AG20443 (cell line): ENCODE measurements at places on chromosomes 12 and 14.

GRCh38 chr12:57617942-57618341 is 6.7 kb downstream of the ARHGEF25 start:
- DNase-seq: no peak

DNA sequence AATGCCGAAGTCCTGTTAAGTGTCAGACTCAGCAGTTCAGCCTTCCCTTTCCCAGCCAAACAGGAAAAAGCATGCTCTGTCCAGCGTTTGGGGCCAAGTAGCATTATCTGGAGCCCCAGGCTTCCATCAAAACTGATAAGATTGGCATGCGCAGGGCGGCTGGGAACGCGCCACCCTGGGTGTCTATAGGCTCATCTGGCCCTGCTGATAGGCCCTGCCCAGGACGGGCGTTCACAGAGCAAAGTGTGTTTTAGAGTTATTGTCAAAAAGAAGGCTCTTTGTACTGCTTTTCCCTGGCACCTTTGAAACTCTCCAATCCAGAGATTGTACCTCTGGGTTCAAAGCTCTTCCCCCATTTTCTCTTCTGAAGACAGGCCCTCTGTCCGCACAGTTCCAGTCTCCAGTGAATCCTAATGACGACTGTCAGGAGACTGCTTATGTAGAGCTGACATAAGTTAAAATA is at the start of gene ART4:
Gene ART4, minus strand, starts transcription at position 102 of the 463 bp plus-strand sequence. CDS start 413 bp downstream, outside the sequence.
- no peak for DNase-seq

- peak; percentile 85 for DNase-seq
Observed at GRCh38 chr14:49946320-49947141, 53.6 kb downstream of the ARF6 start.

GRCh38 chr14:51849097-51849496 is 11.3 kb upstream of the GNG2 start:
- DNase-seq: peak; percentile 58

DNA sequence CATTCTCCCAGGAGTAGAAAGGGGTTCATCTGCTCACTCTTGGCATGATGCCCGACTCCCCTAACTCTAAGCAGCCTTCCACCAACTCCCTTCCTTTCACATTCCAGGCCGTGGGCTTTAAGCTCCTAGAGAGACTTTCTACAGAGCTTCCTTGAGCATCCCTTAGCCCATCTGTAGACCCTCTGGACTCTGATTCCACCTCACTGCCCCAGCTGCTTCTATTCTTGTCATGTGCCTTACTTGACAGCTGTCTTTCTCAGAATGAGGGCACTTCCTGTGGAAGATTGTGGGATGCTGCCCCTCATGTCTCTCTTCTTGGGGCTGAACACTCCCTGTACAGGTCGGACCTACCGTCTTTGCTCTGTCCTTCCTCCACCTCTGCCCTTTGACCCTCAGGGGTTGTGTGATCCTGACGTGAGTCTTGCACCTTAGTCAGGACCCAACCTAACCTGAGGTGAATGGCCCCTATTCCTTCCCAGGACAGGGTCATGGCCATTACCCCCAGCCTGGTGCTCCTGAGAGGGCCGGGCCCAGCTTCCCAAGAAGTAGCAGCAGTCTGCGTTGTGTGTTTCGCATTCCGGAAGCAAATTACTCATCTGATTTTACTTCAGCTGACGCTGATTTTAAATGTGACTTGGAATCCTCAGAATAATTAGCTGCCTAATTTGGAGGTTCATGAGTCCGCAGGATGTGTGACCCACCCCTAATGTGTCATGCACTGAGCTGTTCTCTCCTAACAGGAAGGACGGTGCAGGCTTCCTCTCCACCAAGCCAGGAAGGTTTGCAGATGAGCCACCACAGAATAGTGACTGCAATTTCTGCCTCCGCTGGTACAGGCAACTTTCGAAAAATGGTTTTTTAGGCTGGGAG is 2.7 kb upstream of the GALNT6 start:
- peak; percentile 90 for DNase-seq

GRCh38 chr12:49556391-49557186 is 11.4 kb downstream of the MCRS1 start:
- no peak for DNase-seq

GRCh38 chr14:94685166-94685581 is 73.0 kb downstream of the SERPINA3 start:
- DNase-seq: no peak

GRCh38 chr14:100765296-100765695 is 38.6 kb downstream of the DLK1 start:
- no peak for DNase-seq

DNA sequence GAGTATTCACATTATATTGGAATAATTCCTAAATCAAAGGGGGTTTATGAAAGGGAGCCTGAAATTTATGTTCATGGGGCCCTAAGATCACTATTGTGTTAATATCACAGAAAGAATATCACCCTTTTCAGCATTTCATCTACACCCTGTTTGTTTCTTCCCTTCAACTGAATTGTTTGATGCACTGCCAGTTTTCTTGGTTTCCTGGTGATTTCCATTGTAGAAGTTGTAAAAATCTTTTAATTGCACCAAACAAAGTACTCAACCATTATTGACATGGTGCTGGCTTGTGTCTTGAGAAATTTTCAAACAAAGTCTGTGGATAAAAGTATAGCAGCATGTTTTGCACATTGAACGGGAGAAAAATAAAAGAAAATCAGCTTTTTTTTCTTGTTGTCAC is 154.8 kb upstream of the PRKD1 start:
- no peak for DNase-seq

- DNase-seq: no peak
Observed at GRCh38 chr14:70655110-70655826, 13.6 kb downstream of the TTC9 start.

- DNase-seq: no peak
Observed at GRCh38 chr14:24145690-24146452, 539 bp downstream of the PSME2 start.

DNA sequence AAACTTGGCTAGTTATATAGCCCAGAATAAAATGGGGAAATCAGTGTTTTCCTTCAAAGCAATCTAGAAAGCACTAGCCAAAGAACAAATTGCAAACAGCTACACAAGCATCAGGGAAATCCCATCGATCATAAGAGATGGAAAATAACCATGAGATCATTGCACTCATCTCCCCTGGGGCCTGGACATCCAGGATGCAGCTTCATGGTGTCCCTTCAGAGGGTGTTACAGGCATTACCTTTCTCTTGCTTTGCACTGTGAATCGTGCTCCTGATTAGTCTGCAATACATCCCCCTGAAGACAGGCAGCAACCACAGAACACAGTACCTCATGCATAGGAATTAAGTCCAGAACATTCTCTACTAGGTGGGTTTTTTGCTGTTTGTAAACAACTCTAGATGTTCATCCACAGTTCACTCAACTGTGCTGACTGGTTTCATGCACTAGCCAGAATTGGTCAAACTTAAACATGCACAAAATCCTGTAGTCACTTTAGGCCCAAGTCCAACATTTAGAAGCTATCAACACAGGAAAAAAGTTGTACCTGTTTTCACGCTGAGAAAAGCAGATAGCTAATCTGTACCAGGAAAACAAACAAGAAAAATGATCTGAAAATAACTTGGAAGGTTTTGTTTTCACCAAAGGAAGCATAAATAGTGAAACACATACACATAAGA is 120.1 kb downstream of the ZFP36L1 start:
- no peak for DNase-seq

DNA sequence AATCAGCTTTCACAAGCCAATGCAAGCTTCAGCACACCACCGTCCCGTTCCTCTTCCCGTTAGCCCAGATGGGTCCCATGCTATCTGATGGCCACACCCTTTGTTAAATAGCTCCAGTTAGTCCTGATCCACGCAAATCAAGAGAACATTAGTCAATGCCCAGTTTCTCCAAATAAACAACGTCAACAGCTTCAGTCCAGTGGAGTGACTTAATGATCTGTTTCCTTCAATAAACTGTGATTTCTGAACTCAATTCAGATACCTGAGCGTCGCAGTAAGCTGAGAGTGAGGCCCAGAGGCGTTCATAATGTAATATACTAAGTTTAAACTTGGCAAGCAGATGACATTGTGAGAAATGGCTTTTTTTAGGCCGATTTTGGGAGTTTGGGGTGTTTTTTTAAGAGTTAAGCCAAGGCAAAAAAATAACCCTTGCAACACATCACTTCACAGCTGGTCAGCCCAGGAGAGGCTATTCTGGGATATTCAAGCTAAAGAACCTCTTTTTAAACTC is 112.3 kb downstream of the ZFP36L1 start:
- peak; percentile 46 for DNase-seq

GRCh38 chr12:65464930-65465329 is 186.4 kb downstream of the MSRB3 start:
- DNase-seq: peak; percentile 79

- peak; percentile 85 for DNase-seq
Observed at GRCh38 chr14:50860478-50861086, 11.3 kb upstream of the ABHD12B start.

DNA sequence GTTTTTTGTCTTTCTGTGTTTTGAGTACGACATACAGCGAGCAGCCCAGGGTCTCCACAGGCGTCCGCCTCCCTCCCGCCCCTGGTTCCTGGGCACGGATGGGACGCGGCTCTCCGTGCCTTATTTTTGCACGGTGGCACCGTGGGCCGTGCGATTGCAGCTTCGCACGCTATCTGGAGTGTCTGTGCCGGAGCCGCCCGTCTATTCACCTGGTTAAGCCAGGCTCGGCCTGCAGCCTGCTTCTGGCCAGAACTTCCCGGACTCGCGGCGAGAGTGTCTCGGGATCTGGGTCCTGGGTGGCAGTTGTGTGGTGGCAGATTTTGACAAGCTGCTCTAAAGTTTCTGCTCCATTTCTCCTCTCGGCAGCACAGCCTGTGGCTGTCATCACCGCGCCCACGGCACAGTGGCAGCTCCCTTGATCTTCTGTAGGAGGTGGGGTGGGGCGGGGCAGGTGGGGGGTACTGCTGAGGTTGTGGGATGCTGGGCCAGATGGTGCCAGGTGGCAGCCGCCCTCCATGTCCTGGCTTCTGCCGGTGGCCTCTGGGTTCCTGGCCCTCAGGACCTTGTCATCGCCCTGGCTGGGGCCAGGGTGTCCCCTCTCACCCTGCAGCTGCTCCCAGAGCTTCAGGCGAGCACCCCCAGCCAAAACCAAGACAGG is 2.9 kb downstream of the MMP17 start:
- DNase-seq: no peak

DNA sequence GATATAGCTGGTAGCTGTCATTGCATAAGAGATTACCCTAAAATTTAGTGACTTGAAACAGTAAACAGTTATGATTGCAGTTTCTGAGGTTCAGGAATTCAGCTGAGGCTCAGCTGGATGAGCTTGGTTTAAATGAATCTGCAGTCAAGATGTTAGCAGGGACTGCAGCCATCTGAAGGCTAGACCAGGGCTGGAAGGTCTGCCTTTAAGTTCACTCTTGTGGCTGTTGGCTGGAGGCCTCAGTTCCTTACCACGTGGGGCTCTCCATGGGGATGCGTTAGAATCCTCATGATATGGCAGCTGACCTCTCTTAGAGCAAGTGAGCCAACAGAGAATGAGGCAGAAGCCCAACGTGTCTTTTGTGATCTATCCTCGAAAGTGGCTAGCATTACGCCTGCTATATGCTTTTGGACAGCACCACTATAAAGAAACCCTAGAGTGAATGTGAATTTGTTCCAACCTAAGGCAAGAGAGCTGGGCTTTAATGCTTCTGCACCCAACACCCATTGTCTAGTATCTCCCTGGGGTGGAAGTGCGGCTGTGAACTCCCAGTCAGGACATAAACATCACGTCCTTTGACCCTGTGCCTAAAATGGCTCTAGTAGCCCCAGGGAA is 26.0 kb downstream of the HSPB8 start:
- no peak for DNase-seq

DNA sequence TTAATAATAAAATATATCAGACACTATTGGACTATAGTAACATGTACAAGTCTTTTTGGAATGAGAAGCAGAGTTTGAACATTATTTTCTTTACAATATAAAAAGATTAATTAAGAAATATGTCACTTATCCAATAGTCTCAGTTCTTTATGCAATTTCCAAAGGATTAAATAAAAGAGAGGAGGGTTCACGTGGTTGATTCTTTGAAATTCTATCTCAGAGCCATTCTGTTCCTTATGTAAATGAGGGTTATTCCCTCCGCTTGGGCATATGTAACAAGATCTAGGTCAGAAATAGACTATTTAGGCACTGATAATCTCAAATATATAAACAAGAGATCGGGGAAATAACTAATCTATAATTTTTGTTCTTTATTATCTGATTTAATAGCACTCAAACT is 2.1 kb upstream of the TUBA1A start:
- DNase-seq: no peak

DNA sequence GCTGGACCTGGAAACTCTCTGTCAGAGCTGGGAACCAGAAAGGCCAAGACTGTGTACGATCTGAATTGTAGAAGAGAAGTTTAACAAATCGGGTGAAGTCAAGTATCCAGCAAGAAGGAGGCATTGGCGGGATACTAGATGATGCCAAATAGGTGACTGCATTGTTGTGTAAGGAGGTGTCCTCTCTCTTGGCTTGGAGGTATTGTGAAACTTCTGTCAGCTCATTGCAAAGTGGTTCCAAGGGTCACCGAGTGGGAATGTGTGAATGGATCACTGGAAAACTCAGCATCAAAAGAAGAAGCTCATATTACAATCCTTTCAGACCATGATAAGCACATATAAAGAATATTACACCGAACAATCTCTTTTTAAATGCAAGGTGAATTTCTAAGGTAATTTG is 11.7 kb downstream of the NAV3 start:
- DNase-seq: no peak

- DNase-seq: no peak
Observed at GRCh38 chr12:31474751-31475150, 116.2 kb downstream of the DENND5B start.

GRCh38 chr14:38238878-38239277 is 17.0 kb downstream of the CLEC14A start:
- peak; percentile 16 for DNase-seq

GRCh38 chr12:72214163-72214562 is 58.0 kb upstream of the TRHDE start:
- DNase-seq: no peak

GRCh38 chr12:2551412-2551900 is 243.3 kb upstream of the FKBP4 start:
- DNase-seq: no peak

DNA sequence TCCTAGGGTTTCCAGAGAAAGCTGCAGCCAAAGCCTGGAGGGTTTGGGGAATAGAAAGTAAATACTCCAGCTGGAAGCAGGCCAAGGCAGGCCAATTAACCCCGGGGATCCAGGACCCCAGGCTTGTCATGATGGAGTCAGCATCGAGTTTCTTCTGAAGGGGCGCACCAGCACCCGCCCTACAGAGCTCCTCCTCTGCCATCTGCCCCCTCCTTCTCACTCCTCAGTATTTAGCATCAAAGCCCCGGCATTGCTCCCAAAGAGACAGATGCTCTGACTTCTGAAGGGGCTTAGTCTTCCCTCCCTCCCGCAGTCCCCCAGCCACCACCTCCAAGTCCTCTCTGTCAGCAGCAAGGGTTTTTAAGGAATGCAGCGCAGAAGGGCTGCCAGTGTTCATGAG is 285.1 kb upstream of the NOS1 start:
- no peak for DNase-seq
